ENCODE measurements at places on chromosomes 7 and 10. TPM values are rescaled to one million over a fixed set of nuclear protein-coding genes. Genes with fewer than 3 reads are reported as not detected.
A peak's percentile ranks its signal among the peaks of the same experiment; 100 is the strongest.

Gene BEND7
- 9.2 TPM for polyA plus RNA-seq

- DNase-seq = no peak
Measured at GRCh38 chr10:71663311-71663710, 56.3 kb downstream of the C10orf105 start.

- DNase-seq = no peak
Measured at GRCh38 chr10:109892931-109893330, 30.4 kb downstream of the XPNPEP1 start.

GRCh38 chr10:45380903-45381620 is 7.0 kb downstream of the ALOX5 start:
- DNase-seq = no peak

DNA sequence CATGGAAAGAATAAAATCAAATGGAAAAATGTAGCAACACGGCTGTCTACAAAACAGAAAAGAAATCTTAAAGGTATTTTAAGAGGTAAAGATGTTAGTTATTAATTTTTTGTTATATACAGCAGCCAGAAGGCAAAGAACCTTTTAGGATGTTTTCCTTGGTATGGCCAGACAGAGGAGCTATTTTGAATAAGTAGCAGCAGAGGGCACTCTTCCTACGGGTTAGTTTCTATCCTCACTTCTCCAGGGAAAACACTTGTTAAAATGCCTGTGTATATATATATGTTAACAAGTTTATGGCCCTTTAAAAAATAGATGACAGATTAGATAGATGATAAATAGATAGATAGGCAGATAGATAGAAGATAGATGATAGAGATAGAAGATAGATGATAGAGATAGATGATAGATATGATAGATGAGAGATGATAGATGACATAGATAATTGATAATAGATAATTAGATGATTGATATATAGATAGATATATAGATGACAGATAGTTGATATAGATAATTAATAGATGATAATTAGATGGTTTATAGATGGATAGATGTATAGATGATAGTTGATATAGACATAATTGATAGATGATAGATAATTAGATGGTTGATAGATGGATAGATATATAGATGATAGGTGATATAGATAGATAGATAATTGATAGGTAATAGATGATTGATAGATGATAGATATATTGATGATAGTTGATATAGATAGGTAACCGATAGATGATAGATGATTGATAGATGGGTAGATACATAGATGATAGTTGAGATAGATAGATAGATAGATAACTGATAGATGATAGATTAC is 57.8 kb upstream of the WIPF3 start:
- DNase-seq = peak; percentile 24

Gene GATA3
- polyA plus RNA-seq = 14.3 TPM

Gene VWC2
- polyA plus RNA-seq = not detected

- DNase-seq = peak; percentile 90
Measured at GRCh38 chr7:5780801-5781496, 514 bp downstream of the RNF216 start.

- DNase-seq = peak; percentile 33
Measured at GRCh38 chr10:96721207-96721572, 876 bp upstream of the PIK3AP1 start.

GRCh38 chr10:32346551-32347362 is at the start of gene EPC1:
Gene EPC1 (minus strand): TSS chr10:32347158. CDS start chr10:32346915, 243 bp downstream.
- DNase-seq = peak; percentile 97

DNA sequence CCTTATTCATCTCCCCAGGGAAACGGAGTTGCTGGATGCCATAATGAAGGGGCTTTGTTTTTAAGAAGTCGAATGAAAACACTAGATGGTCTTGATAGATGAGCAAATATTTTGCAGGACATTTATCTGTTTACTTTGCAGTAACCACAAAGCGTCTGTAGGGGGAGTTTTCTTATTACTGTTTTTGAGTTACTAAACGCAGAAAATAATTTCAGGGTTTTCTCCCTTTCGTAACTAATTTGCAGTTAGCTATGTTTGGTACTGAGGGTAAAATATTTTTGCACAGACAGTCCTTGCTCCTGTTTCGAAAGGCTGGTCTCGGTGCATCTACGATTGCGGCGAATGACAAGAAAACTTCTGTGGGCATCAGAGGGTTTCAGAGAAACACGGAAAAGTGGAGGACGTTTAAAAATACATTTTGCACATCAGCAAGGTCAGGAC is 505.6 kb upstream of the MKI67 start:
- DNase-seq = peak; percentile 36

Gene GPR26
- not detected for polyA plus RNA-seq

DNA sequence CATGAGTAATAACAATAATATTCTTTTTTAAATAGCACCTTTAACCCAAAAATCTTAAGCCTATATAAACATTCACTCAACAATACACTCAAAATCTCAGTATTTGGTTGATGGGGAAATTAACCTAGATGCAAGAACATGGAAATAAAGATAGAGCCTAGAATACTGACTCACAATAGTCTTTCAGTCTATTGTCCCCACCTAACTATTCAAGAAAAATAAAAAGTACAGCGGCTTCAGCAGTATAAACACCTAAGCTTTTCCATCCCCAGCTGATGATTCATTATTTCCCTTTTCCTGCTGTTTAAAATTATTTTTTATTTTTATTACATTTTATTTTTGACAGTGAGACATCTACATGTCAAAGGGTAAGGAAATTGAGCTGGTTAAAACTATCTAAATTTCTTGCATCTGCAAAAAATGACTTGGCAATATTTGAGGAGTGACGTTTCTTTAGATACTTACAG is 201.4 kb downstream of the FZD1 start:
- DNase-seq = no peak

- DNase-seq = no peak
Measured at GRCh38 chr7:25732766-25733217, 419.2 kb upstream of the NFE2L3 start.

DNA sequence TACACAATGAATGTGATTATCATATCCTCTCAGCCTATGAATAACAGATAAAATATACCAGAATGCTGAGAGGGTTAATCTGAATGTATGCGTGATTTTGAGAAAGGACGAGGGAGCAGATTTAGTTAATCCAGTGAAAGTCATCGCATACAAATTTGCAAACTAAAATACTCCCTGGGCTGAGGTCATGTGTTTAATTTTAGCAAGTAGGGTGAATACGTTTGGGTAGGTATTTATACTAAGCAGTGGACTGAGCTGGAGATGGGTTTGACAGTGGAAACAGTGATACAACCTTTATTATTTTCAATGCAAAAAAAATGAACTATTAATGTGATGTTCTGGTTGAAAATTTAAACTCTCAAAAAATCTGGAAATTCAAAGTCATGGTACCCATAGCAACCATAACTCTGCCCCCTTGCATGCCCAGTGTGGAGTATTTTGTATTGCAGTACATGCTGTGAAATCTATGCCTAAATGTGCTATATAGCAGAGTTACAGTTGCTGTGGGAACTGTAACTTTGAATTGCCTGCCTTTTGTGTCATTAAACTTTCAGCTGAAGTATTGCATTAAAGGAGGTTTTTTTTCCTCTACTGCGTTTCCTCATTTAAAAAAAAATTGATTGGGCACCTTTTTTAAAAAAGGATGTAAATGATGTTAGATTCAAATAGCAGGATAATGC is 9.5 kb upstream of the ARID5B start:
- no peak for DNase-seq

Gene LARP4B
- polyA plus RNA-seq = 25.1 TPM

DNA sequence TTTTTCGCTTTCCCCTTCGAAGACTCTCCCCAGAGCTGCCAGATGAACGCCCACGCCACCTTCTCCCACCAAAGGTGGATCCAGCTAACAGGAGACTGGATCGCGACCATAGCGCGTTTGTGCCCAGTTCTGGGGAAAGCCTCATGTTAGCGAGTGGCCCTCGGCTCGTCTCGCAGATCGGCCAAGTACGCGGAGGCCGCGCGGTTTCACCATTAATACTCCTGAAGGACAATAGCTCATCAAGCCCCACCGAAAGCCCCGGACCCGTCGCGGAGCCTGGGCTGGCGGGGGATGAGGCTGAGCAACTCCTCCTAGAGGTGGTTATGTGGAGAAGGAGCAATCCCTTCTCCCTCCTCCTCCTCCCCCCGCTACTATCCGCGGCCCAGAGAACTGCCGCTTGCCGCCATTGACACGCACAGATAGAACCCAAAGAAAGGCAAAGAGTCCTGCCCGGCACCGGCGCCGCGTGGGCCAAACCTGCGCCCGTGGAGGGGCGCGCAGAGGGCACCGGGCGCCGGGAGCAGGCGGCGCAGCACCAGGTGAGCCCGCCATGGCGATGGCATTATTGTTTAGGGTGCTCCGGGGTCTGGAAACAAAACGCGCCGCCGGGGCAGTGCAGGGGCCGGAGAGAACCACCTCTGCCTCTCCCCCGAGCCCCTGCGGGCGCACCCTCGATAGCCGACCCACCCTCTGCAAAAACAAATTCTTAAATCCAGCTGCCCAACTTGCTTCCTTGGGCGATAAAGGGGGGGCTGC is at the start of gene MACROH2A2:
TSS of gene MACROH2A2 (plus strand) at position 385 of the 756 bp plus-strand sequence. CDS start 22,813 bp downstream, outside the sequence.
- DNase-seq = peak; percentile 89

Gene OR13A1
- not detected for polyA plus RNA-seq

- no peak for DNase-seq
Measured at GRCh38 chr7:12553416-12553815, 17.1 kb upstream of the SCIN start.

GRCh38 chr7:137948845-137949330 is 53.0 kb downstream of the CREB3L2 start:
- no peak for DNase-seq

DNA sequence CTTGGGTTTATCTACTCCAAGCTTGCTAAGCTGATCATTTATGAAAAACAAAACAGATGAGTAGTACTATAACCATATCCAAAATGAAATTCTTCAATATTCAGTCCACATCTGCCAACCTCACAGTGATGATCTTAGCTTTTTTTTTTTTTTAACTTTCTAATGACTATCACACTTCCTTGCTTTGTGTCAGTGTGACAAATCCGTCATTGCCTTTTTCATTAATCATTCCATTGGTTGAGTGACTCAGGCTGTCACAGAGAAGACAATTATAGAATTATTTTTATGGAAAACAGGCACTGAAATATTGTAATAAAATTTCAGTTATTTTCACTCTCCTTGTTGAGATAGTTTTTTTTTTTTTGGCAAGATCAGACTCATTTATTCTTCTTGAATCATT is 70.7 kb downstream of the CPVL start:
- no peak for DNase-seq

Gene FOXI2
- polyA plus RNA-seq = not detected

Gene TRA2A
- polyA plus RNA-seq = 62.1 TPM

- no peak for DNase-seq
Measured at GRCh38 chr10:116765648-116766081, 23.3 kb upstream of the HSPA12A start.

GRCh38 chr10:83954193-83954799 is 185.0 kb upstream of the GHITM start:
- no peak for DNase-seq

DNA sequence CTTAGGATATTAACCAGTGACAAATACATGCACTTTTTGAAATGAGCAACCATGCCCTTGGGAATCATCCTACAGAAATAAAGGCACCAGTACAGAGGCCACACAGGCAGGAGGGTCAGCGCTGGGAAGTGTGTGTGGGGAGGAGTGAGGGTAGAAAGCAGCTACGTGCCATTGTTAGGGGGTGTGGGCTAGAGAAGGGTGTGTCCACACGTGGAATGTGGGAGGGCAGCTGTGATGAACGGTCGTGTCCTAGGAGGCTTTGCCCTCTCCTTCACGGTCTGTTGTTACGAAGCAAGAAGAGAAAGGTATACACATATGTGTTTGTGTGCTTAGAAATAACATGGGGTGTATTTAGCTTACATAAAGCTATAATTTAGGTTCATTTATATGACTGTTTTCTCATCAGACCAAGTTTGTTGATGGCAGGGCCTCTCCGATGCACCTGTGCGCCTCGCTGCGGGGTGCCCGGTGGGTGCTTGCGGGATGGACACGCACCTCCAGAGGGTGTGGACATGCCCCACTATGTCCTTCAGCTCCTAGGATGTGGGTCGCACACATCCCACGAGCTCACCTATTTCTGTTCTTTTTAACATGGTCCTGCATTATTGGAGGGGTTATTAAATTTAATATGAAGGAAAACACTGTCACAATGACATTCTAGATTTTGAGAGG is 16.9 kb upstream of the GET4 start:
- DNase-seq = no peak

All from SK-N-SH (cell line).